ENCODE measurements at places on chromosomes 12 and 14. TPM values are rescaled to one million over a fixed set of nuclear protein-coding genes. Genes with fewer than 3 reads are reported as not detected.

C14orf132 gene
- 2.4 TPM for total RNA-seq

TSPAN19 gene
- total RNA-seq: not detected

RFLNA gene
- not detected for total RNA-seq

NAV3 gene
- total RNA-seq: 9.3 TPM

ANKRD33 gene
- total RNA-seq: not detected

CCNT1 gene
- 41.6 TPM for total RNA-seq

CPNE6 gene
- total RNA-seq: not detected

KRT6A gene
- total RNA-seq: not detected

ZNF385A gene
- total RNA-seq: 8.8 TPM

PTCSC3 gene
- not detected for total RNA-seq

KCNJ8 gene
- total RNA-seq: 18.3 TPM

FOXN4 gene
- not detected for total RNA-seq
